MM.1S (cell line): ENCODE measurements at places on chromosomes 2 and 18.

GRCh38 chr2:218022131-218022850, 19.5 kb upstream of the TNS1 start:
- H3K27me3 ChIP-seq, result no peaks in the 10 kb centered on the region
- no peaks in the 10 kb centered on the region for H3K36me3 ChIP-seq
- no peak overlapping the region for H3K27ac ChIP-seq
- no peak overlapping the region for H3K4me3 ChIP-seq
- no peaks in the 10 kb centered on the region for H3K4me1 ChIP-seq

DNA sequence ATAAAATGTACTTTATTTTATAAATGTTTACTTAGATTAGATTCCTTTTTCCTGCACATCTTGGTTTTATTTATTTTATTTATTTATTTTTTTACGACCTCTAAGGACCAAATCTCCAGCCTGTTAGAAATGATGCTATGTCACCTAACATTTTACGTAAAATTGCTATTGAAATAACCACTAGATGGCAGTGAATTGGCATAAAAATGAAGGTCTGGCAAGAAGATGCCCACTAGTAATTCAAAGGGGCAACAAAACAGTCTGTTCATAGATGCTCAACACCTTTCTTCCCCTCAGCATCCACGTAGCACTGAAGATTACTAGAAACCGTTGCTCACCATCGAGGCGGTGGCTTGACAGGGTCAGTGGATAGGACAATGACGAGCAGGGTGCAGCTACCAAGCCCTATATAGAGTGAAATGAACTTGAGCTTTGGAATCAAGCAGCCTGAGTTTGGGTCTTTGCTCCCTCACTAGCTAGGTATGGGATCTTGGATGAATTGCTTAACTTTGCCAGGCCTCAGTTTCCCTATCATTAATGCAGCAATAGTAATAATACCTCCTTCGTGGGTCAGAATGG, 128.7 kb upstream of the L3MBTL4 start:
- H3K27me3 ChIP-seq, result no peaks in the 10 kb centered on the region
- peak; percentile 35 for DNase-seq
- no peaks in the 10 kb centered on the region for H3K4me1 ChIP-seq
- no peaks in the 10 kb centered on the region for H3K36me3 ChIP-seq

DNA sequence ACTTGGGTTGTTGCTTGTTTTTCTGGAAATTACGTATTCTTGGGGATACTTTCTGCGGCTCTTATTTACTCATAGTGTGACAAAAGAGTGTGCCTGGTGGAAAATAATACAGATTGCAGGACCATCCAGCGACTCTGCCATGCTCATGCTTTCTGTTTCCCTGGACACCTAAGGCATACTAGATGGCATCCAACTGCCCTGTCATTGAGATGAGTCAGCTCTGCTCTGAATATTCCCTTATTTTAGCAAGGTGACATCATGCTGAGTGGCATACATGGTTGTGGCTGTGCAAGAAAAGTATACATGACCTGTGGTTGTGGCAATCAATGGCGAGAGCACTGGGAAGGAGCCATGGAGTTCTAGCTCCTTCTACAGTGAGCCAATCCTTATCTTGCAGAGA, 471.0 kb downstream of the TMEM182 start:
- H3K4me1 ChIP-seq, result no peaks in the 10 kb centered on the region
- no peaks in the 10 kb centered on the region for H3K36me3 ChIP-seq
- DNase-seq, result no peak
- H3K27ac ChIP-seq, result no peak overlapping the region
- no peaks in the 10 kb centered on the region for H3K27me3 ChIP-seq
- H3K4me3 ChIP-seq, result no peak overlapping the region

- H3K27me3 ChIP-seq, result no peaks in the 10 kb centered on the region
- no peaks in the 10 kb centered on the region for H3K36me3 ChIP-seq
- H3K27ac ChIP-seq, result no peak overlapping the region
- H3K4me3 ChIP-seq, result no peak overlapping the region
- no peak for DNase-seq
Measured at GRCh38 chr2:20184067-20184938, 40.6 kb downstream of the SDC1 start.

GRCh38 chr18:59628995-59629394, 68.2 kb downstream of the CCBE1 start:
- no peak overlapping the region for H3K4me3 ChIP-seq
- H3K27ac ChIP-seq, result no peak overlapping the region
- no peaks in the 10 kb centered on the region for H3K27me3 ChIP-seq
- H3K36me3 ChIP-seq, result no peaks in the 10 kb centered on the region
- no peaks in the 10 kb centered on the region for H3K4me1 ChIP-seq
- no peak for DNase-seq

- H3K27ac ChIP-seq, result no peak overlapping the region
- H3K27me3 ChIP-seq, result no peaks in the 10 kb centered on the region
- DNase-seq, result no peak
Measured at GRCh38 chr2:157489983-157490382, 46.1 kb upstream of the CYTIP start.

- H3K36me3 ChIP-seq, result no peaks in the 10 kb centered on the region
- no peaks in the 10 kb centered on the region for H3K4me1 ChIP-seq
- no peaks in the 10 kb centered on the region for H3K27me3 ChIP-seq
- DNase-seq, result no peak
- no peak overlapping the region for H3K27ac ChIP-seq
Measured at GRCh38 chr2:51243892-51244535, 212.1 kb upstream of the NRXN1 start.

DNA sequence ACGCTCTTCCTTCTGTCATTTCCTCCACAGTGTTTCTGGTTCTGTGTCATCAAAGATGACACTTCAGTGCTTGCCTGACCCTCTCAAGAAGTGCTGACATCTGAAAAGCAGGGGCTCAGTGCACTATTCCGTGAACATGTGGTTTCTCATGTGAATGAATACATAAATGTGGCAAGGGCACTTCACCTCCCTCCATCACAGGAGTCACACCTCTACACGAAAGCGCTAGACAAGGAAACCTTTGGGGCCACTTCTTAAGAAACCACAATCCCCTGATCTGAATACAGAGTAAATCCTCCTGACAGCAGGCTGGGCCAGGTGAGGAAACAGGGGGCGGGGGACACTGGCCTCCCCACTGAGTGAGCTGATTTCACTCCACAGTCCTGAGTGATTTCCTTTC, 145.8 kb upstream of the ACAA2 start:
- no peaks in the 10 kb centered on the region for H3K27me3 ChIP-seq
- no peak for DNase-seq
- H3K4me3 ChIP-seq, result no peak overlapping the region
- no peaks in the 10 kb centered on the region for H3K36me3 ChIP-seq
- H3K27ac ChIP-seq, result no peak overlapping the region

GRCh38 chr18:78228974-78229373, 750.6 kb upstream of the SALL3 start:
- no peaks in the 10 kb centered on the region for H3K4me1 ChIP-seq
- no peaks in the 10 kb centered on the region for H3K36me3 ChIP-seq
- H3K4me3 ChIP-seq, result no peak overlapping the region
- no peaks in the 10 kb centered on the region for H3K27me3 ChIP-seq
- no peak for DNase-seq

DNA sequence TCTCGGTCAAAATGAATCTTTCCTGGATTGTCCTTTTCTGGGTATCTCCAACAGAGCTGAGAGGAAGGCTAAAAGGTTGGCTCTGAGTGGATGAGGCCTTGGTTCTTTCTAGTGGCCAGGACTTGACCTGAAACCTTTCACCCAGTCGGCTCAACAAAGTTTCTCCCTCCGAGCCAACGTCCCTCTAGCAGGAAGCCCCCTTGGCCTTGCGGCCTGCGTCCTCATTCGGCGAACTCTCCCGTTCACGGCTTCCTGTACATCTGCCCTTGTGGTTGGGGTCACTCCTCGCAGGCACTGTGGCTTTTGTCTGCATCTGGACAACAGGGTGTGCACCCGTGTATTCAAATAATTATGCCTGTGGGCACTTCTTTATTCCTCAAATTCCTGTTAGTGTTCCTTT, 9.4 kb upstream of the SIX3 start:
- DNase-seq, result no peak
- H3K27me3 ChIP-seq, result peaks cover 64% of the 10 kb centered on the region
- H3K27ac ChIP-seq, result no peak overlapping the region
- H3K36me3 ChIP-seq, result no peaks in the 10 kb centered on the region
- no peaks in the 10 kb centered on the region; the same call in 1 of the 2 replicates for H3K4me1 ChIP-seq
- H3K4me3 ChIP-seq, result no peak overlapping the region

GRCh38 chr18:23938901-23939341, 75.6 kb upstream of the TTC39C start:
- H3K4me3 ChIP-seq, result no peak overlapping the region
- H3K27me3 ChIP-seq, result peaks cover 26% of the 10 kb centered on the region
- H3K27ac ChIP-seq, result no peak overlapping the region
- peaks cover 6% of the 10 kb centered on the region; the same call in 1 of the 2 replicates for H3K4me1 ChIP-seq
- no peak for DNase-seq
- H3K36me3 ChIP-seq, result no peaks in the 10 kb centered on the region

DNA sequence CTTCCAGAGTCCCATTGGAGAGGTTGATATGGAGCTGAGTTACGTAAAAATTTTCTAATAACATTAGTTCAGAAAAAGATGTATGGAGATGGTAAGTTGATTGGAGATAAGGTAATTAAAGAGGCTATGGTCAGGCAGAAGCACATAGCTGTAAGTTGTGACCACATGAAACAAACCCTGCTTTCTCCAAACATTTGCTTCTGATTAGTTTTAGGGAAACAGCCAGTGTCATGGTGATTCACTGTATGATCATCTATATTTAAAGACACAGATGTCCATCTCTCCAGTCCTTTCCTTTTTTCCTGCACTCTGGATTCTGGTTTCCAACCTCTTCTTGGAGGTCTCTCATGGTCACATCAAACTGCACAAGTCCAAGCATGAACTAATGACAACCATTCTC, 1550.8 kb upstream of the PIK3C3 start:
- H3K4me3 ChIP-seq, result no peak overlapping the region
- H3K36me3 ChIP-seq, result no peaks in the 10 kb centered on the region
- no peaks in the 10 kb centered on the region for H3K4me1 ChIP-seq
- no peak for DNase-seq
- H3K27me3 ChIP-seq, result no peaks in the 10 kb centered on the region
- no peak overlapping the region for H3K27ac ChIP-seq

DNA sequence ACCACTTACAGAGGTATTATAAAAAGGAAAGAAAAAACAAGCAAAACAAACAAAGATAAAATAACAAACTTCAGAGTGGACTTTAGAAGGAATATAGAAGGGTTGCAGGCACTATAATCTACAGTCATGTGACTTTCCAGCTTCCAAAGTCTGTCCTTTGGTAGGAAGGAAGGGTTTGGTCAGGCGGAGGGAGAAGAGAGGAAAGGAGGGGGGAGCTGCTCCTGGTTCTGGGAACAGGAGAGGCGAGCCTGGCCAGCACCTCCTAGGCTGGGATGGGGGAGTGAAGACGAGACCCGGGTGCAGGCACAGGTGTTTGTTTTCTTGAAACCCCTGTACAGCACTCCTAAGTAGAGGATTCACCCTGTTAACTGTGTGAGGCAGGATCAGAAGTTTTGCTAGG, 53.8 kb upstream of the GATA6 start:
- no peak for DNase-seq
- no peak overlapping the region for H3K27ac ChIP-seq
- H3K4me3 ChIP-seq, result no peak overlapping the region
- no peaks in the 10 kb centered on the region for H3K27me3 ChIP-seq
- H3K36me3 ChIP-seq, result no peaks in the 10 kb centered on the region

DNA sequence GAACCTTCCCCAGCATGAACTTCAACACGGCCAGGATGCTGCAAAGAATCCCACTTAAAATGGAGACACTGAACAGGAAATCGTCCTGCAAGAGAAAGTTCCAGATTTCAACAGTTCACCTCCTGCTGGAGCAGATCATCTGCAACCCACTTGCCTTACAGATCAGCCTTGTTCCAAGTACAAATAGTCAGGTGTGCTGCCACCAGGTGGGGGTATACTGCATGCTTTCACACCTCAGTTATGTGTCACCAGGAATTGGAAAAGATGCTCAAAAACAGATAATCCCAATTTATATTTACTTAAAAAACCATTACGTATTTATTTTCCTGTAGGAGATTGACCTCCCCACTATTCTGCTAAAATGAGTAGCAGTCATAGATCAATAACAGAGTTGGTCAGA, 212.3 kb downstream of the MGAT5 start:
- no peaks in the 10 kb centered on the region for H3K36me3 ChIP-seq
- no peak overlapping the region for H3K4me3 ChIP-seq
- DNase-seq, result peak; percentile 11
- H3K27ac ChIP-seq, result no peak overlapping the region
- no peaks in the 10 kb centered on the region for H3K4me1 ChIP-seq

- peak overlapping the region; percentile 54 for H3K4me3 ChIP-seq
- peaks cover 89% of the 10 kb centered on the region for H3K4me1 ChIP-seq
- H3K36me3 ChIP-seq, result 0 out of 2 replicates have a peak, but pooled peaks cover under 1% of the 10 kb centered on the region
Measured at GRCh38 chr18:48934723-48935432, 15.9 kb downstream of the SMAD7 start.
